Inflammatory macrophage treated with lipopolysaccharide for 1 hour (primary cell): ENCODE measurements at places on chromosomes 11 and 22.

- no peak for DNase-seq
These were observed 332.4 kb upstream of the ARHGAP42 start for GRCh38 chr11:100354736-100355135.

- DNase-seq, result no peak
These were observed 185.9 kb upstream of the ZBED5 start for GRCh38 chr11:11043721-11044120.

GRCh38 chr22:25869771-25870170 lies 127.8 kb downstream of the MYO18B start:
- no peak for DNase-seq

GRCh38 chr22:33542153-33542552 lies 378.1 kb downstream of the LARGE1 start:
- DNase-seq, result no peak

DNA sequence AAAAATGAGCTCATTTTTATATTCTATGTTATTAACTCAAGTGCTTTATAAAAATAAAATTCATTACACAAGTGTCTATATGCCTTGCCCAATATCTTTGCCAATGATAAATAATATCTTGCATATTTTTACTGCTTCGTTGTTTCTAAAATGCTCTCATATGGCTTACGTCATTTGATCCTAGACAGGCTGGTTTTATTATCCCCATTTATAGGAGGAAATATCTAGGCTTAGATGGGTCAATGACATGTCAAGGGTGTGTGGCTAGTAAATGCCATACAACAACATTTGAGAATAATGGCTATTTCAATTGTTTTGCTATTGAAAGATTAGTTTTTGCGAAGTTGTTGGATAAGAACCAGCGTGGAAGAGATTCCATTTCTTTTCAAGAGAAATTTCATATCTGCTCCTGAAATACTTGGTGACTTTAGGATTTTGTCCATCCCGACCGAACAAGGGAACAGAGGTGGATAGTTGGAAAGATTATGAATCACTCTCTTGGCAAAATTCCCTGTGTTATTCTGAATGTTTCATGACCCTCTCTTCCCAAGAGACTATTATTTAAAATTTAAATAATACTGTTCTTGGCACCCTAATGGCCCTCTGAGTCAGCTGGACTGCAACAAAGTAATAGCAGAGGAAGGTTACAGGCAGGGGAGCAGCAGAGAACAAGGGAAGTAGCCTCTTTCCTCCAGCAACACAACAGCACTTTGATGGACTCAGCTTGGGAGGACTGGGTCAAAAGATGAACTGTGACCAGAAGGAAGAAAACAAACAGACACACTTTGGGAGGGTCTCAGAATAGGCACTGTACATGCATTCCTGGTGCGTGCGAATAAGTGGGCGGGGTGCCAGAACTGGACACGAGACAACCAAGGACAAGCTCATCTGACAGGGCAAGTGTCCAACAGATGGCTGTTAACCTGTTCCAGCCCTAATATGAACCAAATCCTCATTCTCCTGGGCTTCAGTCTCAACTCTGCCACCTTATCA lies 94.5 kb downstream of the ME3 start:
- no peak for DNase-seq

GRCh38 chr11:59355226-59355625 lies 3.5 kb upstream of the OR5AN1 start:
- DNase-seq, result no peak

DNA sequence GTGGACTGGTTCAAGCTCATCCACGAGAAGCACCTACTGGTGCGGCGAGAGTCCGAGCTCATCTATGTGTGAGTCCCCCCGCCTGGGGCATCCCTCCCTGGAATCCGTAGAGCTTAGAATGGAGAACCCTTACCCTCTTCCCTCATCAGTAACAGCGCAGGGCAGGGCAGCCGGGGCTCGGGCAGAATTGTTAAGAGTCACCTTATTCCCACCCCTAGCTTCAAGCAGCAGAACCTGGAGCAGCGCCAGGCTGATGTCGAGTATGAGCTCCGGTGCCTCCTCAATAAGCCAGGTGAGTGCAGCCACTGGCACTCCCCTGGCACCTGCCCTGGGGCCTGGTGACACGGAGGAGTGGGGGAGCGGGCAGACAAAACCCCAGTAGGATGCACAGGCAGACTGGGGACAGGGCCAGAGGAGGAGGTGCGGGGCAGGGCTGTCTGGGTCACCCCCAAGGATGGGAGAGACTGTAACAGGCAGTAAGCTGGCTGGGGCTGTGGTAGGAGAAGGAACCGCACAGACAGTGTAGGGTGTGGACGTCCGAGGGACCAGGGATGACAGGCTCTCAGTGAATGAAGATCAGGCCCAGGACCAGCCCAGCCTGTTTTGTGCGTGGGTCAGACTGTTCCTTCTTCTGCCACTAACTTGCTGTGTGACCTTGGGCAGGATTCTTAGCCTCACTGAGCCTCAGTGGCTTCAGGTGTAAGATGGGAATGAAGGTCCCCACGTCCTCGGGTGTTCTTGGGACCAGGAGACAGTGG lies 20.4 kb downstream of the C22orf23 start:
- DNase-seq, result no peak

DNA sequence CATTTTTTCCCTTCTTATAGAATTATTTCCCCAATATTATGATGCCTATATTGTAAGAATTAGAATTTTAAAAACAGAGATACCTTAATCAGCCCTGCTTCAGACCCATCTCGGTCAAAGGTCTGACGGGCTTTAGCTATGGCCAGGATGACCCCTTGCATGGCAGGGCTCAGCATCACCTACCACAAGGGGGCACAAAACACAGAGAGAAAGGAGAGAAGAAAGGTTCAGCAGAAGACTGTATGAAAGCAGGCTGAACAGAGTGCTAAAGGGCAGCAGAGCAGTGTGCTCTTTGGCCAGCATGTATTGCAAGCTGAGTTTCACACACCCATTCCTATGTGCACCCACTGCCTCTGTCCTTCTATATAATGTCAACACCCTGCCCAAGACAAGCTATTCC lies 26.8 kb downstream of the CLDN25 start:
- DNase-seq, result peak; percentile 7

GRCh38 chr11:121841487-121842191 lies 274.4 kb downstream of the BLID start:
- no peak for DNase-seq

GRCh38 chr11:12979928-12980689 lies 29.0 kb upstream of the RASSF10 start:
- DNase-seq, result no peak

DNA sequence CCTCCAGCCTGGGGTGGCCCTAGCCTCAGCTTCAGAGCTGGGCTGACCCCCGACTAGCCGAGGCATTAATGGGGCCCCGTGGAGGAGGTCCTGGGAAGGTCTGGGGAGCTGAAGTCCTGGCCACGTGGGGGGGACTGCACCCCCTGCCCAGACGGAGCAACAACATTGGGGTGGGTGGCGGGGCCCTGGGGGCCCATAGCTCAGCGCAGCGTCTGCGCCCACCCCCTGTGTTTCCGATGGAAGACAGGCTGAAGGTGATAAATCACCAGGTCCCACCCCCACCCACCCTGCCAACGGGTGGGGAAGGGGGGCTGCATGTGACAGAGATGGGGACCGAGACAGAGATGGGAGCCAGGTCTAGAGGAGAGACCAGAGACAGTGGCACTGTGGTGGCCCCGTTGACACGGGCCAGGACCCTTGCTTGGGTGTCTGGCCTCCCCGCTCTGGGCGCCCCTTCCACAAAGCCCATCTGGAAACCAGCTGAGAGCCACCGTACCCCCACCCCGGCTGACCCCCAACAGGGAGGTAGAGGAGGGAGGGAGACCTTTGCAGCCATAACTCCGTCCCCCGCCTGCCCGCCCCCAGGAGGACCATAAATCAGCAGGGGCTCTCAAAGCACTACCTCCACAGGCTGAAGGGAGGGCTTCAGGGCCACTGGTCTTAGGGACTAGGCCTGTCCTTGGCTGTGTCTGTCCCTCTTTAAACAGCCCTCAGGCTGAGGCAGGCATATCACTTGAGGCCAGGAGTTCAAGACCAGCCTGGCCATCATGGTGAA lies 8.2 kb downstream of the GP1BB start:
- DNase-seq, result no peak

GRCh38 chr11:67382276-67383136 lies 9.1 kb upstream of the CLCF1 start:
- DNase-seq, result peak; percentile 62

- no peak for DNase-seq
These were observed 13.9 kb upstream of the SHANK2 start for GRCh38 chr11:71266114-71266833.

DNA sequence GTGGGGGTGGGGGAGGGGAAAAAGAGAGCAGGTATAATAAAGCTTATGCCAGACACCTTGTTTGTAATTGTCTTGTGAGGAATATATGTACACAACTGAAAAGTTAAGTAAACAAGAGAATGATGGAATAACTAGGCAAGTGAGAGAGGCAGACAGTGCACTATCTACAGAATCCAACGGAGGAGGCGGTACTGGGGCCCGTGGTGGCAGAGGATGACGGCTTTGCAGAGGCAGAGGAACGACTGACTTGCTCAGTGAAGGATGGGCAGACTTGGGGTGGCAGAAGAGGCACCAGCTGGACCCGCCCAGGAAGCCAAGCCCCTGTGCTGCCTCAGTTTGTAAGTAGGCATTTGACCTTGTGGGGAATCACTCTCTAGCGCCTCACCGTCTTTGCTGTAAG lies 297.6 kb downstream of the ST3GAL4 start:
- no peak for DNase-seq

- no peak for DNase-seq
These were observed 23.8 kb downstream of the MRPL23 start for GRCh38 chr11:1970956-1971355.

GRCh38 chr11:15764326-15764725 lies 592.0 kb downstream of the SOX6 start:
- no peak for DNase-seq

DNA sequence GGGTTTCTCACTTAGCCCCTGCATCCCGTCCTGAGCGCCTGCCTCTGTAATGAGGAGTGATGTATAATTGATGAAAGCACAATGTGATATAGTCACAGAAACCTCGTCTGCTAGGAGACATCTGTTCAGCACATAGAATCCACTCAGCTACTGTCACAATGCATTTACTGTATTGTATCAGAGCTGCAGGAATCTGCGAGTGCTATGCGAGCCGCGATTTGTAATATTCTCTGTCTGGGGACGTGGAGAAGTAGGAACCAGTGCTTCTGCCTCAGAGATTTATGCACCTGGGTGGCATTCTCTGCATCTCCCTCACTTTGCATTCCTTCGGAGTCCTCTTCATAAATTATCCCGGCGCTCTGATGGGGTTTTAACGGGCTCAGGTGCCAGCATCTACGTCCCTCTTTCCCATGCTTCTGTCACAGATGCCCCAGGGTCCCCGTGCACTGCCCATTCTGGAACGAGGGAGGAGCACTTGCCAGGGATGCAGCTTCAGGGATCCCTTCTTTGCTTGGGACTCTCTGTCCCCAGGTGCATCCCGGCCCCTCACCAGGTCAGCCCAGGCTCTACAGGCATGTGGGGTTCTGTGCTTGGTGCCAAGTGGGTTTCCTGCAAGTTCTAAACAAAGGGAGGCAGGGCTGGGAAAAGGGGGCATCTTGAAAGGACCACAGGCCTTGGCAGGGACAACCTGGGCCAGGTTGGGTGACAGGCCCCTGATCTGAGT lies 205.5 kb downstream of the DSCAML1 start:
- DNase-seq, result no peak

DNA sequence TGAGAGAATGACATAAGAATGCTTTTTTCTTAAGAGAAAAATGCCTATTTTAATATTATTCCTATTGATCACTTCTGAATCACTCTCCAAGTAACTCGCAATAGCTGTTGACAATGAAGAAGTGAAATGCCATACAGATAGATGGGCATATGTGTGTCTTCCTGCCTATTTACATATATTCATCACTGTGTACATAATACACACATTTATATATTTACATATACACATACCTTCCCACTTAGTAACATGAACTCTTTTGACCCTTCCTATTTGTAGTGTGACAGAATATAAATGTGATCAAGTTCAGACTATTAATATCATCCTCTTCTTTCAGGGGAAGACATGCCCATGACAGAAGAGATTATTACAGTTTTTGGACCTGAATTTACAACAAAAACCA lies 756.7 kb downstream of the DLG2 start:
- no peak for DNase-seq

DNA sequence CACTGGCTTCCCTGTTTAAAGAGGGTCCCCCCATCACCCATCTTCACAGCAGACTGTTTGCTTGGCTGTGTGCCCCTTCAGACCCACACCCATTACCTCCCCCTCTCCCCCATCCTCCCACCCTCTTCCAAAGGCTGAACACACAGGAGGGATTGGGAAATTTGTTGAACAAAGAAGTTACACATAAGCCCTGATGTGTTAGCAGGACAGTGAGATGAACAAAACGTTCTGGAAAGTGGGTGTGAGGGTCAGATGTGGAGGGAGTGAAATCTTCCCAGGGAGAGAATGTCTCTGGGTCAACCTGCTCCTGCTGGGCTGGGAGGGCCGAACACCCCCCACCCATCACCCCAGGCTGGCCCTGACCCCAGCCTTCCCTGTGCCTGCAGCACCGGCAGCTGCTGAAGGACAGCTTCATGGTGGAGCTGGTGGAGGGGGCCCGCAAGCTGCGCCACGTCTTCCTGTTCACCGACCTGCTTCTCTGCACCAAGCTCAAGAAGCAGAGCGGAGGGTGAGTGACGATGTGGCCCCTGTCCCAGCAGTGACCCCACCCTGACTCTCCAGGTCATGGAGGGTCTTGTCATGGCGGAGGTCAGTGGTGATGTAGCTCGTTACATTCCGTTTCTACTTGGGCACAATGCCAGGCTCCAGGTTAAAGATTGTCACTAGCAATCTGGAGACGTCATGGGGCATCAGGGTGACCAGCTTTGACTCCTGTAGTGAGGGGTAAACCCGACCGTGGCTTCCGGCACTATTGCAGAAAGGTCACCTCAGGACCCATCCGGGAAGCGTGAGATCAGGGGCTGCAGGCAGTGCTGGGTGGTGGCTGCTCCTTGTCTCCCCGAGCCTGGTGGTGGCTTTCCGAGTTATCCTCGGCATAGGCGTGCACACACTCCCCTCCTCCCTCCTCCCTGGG lies 103.5 kb downstream of the BCR start:
- DNase-seq, result no peak

DNA sequence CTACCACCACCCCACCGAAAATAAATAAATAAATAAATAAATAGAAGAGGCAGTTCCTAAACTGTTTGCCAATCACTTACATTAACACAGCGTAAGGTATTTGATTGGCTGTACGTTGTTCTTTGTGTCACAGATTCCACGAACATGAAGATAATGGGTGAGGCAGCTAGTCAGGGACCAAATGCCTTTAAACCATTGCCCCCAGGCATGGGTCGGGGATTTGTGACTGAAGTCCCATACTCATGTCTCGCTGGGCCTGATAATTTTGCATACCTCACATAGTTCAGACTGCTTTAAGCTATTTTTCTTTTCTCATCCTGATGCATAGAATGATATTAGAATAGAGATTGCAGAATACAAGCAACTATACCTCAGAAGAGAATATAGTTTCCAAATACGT lies 3.6 kb upstream of the CBL start:
- no peak for DNase-seq
